H1 (cell line): ENCODE measurements at places on chromosomes 2 and 18. TPM values are rescaled to one million over a fixed set of nuclear protein-coding genes. Genes with fewer than 3 reads are reported as not detected.

DNA sequence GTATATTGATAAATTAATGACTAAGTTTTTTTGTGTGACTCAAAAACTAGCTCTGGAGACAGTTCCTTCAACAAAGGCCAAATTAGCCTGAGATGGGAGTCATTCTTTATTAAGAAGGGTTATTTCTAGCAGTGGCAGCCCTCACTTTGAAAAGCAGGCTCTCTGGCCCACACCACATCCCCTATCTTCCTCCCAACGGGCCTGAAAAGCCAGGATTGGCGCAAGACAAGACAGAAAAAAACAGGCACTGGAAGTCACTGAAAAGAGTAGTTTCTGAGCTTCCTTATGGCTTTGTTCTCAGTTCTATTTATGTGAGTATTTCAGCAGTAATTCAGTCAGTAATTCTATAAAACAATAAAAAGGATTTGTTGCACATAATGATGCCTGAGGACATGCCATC, 149.0 kb downstream of the LAMA3 start:
- DNase-seq = no peak

GRCh38 chr2:180959787-180960186, 20.6 kb upstream of the UBE2E3 start:
- no peak for DNase-seq

EMILIN2 gene
- 7.4 and 7.5 TPM in 2 replicates for total RNA-seq

DNA sequence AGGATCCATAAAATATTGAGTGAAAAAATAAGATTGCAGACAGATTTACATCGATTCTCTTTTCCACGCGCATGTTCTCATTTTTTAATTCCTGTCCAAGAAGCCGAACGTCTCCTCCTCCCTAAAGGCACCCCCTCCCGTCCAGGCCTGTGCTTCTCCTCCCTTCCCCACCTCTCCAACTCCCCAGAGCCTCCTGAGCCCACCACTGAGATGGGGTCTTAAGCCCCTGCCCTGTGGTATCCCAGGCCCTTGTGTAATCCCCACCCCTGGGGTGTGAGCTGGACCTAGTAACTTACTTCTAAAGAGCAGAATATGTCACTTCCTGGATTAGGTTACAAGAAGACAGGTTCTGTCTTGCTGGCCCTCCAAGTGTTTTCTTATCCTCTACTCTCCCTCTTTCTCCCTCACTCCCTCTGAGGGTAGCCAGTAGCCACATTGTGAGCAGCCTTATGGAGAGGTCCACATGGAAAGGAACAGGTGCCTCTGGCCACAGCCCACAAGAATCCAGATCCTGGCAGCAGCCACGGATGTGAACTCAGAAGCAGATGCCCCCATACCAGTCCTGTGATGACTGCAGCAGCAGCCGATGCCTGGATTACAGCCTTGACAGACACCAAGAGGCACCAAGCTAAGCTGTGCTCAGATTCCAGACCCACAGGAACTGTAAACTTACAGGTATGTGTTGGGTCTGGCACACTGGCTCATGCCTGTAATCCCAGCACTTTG, 39.6 kb upstream of the OTOS start:
- DNase-seq = no peak

DNA sequence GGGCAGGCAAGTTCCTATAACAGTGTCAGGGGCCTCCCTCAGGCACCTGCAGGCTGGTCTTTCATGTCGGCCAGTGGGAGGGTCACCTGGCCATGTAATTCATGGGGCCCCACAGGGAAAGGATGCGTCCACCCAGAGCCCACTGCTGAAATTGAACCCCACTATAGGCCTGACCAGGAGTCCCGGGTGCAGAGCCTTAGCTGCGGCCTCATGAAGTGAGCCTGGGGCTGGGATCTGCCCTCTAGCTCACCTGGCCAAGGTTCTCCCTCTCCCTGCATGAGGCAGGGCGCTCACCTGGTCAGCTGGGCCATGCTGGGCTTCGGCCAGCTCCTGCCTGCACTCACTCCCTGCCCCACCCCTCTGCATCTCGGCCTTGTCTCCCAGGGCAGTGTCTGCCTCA, 41.1 kb downstream of the C1QL2 start:
- no peak for DNase-seq

- no peak for DNase-seq
Observed at GRCh38 chr18:23897733-23898132, 116.8 kb upstream of the TTC39C start.

- no peak for DNase-seq
Observed at GRCh38 chr18:74278058-74278457, 13.7 kb downstream of the CYB5A start.

PARD3B gene
- 4.9 and 5.7 TPM in 2 replicates for total RNA-seq

RTP5 gene
- not detected in 2 replicates for total RNA-seq

DNA sequence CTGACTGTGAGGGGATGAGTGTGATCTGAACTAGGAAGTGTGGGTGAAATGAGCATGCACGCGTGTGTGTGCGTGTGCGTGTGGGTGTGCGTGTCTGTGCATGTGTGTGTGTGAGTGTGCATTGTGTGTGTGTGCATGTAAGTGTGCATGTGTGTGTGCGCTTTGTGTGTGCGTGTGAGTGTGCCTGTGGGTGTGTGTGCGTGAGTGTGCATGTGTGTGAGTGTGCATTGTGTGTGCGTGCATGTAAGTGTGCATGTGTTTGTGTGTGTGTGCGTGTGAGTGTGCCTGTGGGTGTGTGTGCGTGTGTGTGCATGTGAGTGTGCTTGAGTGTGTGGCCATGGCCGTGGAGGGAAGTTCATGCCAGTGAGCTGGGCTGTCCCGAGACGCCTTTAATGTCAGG, 76.3 kb downstream of the RTP5 start:
- no peak for DNase-seq

ZSWIM2 gene
- not detected in 2 replicates for total RNA-seq

GRCh38 chr2:179340678-179341077, 76.0 kb upstream of the SESTD1 start:
- DNase-seq = no peak

- DNase-seq = no peak
Observed at GRCh38 chr18:63292831-63293683, 26.5 kb downstream of the BCL2 start.

GRCh38 chr2:176269319-176270099, at the start of gene MTX2:
Gene MTX2 (plus strand): TSS chr2:176269442. CDS start chr2:176269630, 188 bp downstream.
- DNase-seq = peak; percentile 38

DNA sequence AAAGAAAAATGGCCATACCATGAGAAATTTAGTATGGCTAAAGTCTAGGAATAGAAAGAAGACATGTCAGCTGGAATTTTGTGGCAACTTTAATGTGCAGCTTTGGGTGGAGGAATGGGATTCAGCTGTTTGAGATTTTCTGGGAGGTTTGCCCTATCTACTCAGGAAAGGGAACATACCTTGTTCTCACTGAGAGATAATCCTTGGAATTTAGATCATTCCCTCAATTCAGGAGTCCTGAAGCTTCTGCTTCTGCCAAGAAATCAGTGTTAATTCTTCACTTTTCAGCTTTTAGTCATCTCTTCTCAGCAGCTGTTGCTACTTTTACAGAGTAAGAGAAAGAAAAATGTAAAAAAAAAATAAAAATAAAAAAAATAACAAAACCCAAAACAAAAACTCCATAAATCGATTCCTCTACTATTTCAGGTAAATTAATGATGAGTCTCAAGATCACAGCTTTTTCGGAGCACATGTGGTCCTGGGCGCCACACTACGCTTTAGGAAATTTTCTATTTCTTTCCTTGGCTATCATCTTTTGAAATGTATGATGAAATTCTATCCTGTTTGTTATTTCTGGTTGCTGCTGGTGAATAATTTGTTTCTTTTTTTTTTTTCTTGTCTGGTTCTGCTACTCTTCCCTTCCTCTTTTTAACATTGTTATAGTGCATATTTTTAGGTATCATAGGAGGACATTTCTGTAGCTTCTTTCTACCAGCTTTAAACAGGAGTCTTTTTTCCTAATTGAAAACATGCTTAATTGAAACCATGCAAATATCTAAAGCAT, 18.9 kb upstream of the BAZ2B start:
- no peak for DNase-seq

DNA sequence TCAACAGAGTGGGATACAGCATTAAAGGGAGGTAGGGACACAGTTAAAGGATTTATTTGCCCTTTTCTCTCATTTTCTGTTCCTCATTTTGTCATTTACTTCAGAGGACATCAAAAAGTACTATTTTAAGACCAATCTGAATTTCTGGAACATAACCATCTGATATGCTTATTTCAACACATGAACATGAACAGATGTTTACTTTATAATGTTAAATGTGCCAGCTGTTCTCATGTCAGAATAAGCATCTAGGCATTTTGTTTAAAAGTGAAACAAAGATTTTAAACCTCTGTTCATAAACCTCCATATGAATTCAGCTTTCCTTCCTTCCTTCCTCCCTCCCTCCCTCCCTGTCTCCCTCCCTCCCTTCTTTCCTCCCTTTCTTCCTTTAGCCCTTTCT, 677.7 kb downstream of the CNTNAP5 start:
- DNase-seq = no peak

GRCh38 chr2:11528228-11528627, 5.6 kb upstream of the GREB1 start:
- DNase-seq = no peak

ARL5A gene
- 74.8 and 86.3 TPM in 2 replicates for total RNA-seq

POTEI gene
- total RNA-seq = 0.19 and 0.20 TPM in 2 replicates

DNA sequence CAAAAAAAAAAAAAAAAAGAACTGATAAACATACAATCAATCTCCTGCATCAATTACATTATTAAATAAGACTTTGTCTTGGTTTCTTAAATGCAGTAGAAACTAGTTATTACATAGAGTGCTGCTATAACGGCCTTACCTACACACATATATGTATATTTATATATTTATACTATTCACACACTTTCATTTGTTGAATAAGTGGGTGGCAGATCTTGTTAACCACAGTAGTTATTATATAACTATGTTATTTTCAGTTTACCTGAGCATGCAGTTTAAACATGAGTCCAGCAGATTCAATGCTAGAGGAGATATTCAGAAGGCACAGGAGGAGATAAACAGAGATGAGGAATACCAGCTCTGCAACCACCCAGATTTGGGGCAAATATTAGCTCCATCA, 81.5 kb upstream of the CD226 start:
- no peak for DNase-seq
